ENCODE measurements at places on chromosomes 12 and 14.

GRCh38 chr12:76240281-76240680 lies 107.9 kb downstream of the BBS10 start:
- DNase-seq = no peak

DNA sequence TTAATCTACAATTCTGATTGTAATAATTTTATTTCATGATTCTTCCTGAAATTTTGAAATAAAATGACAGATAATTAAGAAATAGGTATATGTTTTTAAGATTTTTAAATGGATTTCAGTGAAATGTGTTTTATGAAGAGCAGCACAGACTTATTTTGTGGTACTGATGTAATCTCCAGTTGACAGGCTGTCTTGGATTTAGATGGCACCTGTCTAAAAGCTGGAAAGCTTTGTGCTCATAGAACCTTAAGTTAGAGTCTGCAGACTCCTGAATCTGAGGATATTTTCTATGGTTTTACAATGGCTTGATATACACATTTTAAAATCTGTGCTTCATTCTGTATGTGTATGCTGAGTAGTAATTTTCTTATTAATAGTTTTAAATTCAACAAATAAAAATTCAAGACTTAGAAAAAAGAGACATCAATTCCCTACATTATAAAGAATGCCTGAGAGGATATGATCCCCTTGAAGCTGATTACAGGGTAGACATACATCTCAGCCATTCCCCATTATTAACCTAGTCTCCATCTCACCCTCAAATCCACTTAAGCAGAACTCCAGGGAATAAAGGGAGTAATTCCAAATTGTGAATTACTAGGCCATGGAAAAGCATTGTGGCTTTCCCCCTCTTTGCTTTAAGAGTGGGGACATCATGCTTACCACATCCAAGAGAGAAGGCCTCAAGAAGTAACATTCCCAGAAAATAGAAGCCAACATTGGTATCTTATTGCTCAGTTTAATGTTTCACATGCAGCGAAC lies 33.7 kb upstream of the ACSS3 start:
- DNase-seq = no peak

- DNase-seq = no peak
Observed at GRCh38 chr14:95164506-95164905, 7.2 kb upstream of the DICER1 start.

GRCh38 chr14:20698934-20699333 lies 10.4 kb downstream of the ANG start:
- DNase-seq = no peak
